ENCODE measurements at places on chromosomes 2 and 18.

GRCh38 chr2:237674731-237675276 lies 47.4 kb downstream of the LRRFIP1 start:
- peak; percentile 51 for DNase-seq

- no peak for DNase-seq
Observed at GRCh38 chr2:197705912-197706838, 1.0 kb downstream of the MARS2 start.

DNA sequence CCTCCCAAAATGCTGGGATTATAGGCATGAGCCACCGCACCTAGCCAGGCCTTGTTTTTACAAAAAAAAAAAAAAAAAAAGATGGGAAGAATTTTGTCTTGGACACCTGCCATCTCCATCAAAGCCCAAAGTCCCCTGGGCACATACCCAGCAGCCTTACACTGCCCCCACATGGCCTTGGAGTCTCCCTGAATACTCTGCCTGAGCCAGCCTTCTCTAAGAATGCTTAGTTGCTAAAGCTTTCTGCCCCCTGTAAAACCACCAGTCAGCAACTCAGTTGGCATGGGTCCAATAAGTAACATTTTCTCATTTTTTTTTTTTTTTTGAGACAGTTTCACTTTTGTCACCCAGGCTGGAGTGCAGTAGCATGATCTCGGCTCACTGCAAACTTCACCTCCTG lies 40.6 kb downstream of the SPC25 start:
- DNase-seq, result no peak

GRCh38 chr2:45898819-45899218 lies 247.3 kb downstream of the PRKCE start:
- no peak for DNase-seq

DNA sequence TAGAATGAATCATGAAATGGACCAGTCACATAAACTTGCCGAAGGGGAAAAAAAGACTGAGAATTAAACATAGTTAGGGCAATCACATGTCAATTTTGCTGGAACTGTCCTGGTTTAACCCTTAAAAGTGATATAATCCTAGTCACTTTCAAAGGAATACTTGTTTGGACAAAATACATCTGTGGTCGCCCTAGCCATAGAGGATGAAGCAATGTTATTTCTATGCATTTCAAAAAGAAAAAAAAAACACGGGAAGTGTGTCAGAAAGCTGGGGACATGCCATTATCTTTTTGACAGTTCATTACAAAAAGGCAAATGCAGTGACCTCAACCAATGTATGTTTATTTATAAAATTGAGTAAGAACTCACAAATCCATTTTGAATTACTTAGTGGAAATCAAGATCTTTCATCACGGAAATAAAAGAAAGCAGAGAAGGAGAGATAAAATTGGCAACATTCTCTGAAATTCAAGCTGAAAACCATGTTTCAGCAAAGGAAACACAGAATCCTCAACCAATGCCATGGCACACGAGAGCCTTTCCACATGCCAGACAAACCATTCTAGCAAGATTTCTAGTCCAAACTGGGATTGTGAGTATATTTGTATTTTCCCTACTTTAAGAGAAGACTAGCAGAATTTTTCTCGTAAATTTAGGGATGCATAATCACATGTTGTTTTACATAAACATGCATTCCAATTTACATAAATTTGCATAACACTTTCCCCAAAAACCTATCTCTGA lies 854.3 kb upstream of the ACVR2A start:
- DNase-seq, result no peak

- DNase-seq, result no peak
Observed at GRCh38 chr2:101706121-101706818, 8.8 kb downstream of the MAP4K4 start.

DNA sequence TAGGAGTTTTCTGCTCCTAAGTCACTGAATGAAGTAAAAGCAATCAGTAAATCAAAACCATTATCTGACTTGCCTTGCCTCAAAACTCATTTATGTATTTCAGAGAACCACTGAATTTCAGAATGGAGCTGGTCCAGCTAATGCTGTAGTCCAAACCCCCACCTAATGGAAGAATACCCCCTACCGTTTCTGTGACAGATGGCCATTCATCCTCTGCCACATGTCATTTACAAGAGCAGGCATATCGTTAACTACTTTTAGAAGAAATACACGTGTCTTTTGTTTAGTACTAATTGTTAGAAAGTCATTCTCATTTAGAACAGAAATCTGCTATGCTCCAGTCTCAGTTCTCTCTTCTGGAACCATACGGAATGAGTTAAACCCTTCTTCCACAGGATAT lies 12.8 kb upstream of the GALNT5 start:
- DNase-seq, result no peak

- DNase-seq, result no peak
Observed at GRCh38 chr18:80252136-80252535, 4.8 kb upstream of the PARD6G start.

DNA sequence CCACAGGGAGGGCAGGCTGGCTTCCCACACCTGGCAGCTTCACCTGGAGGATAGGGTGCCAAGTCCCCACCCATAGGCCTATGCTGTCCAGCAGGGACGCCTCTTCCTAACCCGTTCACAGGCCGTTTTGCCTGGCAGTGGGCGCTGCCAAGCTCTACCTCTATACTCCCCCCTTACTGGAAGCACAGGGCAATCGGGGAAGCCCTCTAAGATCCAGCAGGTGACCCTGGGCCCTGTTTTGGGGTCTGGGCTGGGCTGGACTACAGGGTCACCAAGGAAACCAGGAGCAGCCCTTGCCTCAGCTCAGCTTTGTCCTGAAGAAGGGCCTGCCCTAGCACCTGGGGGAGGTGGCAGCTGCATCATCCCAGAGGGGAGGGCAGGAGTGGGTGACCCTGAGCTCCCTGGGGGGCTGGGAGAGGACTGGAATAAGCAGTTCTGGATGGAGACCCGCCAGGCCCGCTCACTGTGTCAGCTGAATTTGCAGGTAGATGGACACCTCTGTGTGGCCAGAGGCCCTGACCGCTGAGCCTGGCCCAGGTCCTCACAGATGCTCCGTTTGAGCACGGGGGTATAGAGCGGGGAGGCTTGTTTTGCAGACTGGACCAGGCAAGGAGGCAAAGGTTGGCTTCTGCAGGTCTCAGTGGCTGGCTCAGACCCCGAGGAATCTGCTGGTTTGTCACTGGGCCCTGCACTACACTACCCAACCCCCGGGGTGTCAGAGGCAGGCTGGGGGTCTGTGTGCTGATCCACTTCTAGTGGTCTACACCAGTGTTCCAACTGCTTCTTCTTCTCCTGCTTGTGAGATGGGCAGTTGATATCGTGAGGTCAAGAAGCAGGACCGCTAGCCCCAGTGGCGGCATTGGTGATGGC lies 163.1 kb downstream of the ASB1 start:
- DNase-seq, result no peak

- no peak for DNase-seq
Observed at GRCh38 chr18:35513181-35513936, 15.6 kb upstream of the INO80C start.

DNA sequence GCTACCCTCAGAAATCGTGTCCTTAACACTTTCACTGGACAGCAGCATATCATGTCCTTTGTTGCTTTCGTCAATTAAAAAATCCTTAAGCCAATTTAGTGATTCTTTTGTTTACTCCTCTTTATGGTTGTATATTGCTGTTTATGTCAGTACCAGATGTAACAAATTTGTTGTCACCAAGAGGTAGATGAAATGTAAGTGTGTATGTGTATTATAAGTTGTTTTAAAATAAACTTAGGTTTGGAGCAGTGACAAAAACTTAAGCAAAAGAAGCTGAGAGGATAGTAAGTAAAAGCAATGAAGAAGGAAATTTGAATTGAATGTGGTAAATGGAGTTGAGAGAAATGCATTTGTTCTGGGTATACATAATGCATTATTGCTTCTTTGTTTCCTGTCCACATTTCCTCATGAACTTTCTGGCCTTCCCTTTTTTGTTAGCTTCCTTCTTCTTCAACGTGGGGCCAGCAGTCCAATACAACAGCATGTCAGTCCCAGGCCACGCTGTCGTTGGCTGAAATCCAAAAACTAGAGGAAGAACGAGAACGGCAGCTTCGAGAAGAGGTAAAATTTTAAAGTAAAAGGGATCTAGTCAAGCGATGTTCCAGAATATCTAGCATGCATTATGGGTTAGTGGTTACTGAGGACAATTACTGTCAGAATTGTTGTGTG lies 30.5 kb upstream of the SNORC start:
- no peak for DNase-seq

DNA sequence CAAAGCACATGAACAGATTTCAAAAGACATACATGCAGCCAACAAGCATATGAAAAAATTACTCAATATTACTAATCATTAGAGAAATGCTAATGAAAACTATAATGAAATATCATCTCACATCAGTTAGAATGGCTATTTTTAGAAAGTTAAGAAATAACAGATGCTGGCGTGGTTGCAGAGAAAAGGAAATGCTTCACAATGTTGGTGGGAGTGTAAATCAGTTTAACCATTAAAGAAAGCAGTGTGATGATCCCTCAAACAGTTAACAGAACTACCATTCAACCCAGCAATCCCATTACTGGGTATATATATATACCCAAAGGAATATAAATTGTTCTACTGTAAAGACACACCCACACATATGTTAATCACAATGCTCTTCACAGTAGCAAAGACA lies 117.7 kb upstream of the SETBP1 start:
- no peak for DNase-seq

GRCh38 chr2:156574112-156574511 lies 137.9 kb downstream of the GPD2 start:
- no peak for DNase-seq

DNA sequence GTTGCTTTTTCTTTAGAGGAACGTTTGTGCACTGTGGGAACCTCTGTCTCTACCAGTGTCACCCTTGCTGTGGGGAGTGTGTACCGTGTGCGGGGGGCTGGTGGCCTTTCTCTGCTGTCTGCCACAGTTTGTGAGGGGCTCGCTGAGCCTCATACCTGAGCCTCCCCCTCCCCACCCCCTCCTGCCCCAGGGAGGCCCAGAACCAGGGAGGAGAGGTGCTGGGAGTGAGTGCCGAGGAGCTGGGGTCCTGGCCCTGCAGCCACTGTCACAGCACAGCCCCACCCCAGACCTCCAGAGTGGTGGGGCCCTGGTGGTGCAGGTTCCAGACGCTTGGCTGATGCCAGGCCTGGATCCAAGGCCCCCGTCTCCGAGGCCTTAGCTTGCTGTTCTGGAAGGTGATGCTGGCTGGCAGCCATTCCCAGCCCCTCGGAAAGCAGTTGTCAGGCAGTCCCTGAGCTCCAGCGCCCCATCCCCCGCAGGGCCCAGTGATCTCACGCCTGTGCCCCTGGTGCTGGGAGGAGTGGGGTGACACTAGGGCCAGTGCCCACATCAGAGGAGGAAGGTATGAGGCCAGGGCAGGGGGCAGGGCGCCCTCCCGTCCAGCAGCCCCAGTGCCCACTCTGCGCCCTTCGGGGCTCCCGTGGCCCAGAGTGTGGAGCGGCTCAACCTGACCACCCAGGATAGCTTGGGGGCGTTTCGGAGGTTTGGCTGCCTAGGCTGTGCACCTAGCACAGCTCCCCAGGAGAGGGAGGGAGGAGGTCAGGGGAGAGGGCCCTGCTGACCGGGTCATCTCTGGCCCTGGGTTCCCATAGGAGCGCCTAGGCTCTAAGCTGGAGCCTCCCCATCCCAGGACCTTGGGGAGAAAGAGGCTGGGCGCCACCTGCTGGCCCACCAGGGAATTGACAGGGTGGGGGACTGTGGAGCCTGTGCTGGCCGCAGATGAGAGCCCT lies 53.0 kb upstream of the ALPP start:
- peak; percentile 16 for DNase-seq

DNA sequence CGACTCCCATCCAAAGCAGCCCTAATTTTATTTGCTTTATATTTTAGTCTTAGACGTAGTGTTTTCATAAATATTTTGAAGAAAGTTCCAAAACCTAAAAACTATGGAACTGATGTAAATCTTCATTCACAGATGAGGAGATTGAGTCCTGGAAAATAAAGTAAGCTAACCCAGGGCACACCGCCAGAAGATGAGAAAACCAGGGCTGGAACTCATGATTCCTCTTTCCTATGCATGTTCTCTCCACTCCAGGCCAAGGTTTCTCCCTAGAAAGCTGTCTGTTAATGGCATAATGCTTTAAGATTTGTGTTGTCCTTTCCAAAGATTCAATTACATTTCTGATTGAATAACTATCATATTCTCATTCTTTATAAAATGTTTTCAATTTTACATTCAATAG lies 78.4 kb upstream of the ZC3H15 start:
- DNase-seq, result no peak

DNA sequence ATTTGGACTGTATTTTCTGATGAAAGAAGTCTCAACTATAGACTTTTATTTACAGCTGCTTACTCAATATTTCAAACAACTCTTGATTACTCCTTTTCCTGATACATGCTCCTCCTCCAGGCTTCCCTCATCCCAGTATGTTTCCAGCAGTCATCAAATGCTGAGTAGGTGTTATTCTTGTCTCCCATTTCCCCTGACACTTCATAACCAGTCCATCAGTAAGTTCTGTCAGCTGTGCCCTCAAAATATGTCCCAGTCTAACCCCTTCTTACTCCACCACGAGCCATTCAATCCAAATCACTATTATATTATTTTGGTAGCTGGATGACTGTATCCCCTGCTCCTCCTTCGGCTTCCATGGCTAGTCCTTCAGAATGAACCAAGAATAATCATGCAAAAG lies 189.1 kb upstream of the DTNA start:
- DNase-seq, result no peak

- DNase-seq, result no peak
Observed at GRCh38 chr2:174694196-174694878, 69.9 kb downstream of the CHRNA1 start.

DNA sequence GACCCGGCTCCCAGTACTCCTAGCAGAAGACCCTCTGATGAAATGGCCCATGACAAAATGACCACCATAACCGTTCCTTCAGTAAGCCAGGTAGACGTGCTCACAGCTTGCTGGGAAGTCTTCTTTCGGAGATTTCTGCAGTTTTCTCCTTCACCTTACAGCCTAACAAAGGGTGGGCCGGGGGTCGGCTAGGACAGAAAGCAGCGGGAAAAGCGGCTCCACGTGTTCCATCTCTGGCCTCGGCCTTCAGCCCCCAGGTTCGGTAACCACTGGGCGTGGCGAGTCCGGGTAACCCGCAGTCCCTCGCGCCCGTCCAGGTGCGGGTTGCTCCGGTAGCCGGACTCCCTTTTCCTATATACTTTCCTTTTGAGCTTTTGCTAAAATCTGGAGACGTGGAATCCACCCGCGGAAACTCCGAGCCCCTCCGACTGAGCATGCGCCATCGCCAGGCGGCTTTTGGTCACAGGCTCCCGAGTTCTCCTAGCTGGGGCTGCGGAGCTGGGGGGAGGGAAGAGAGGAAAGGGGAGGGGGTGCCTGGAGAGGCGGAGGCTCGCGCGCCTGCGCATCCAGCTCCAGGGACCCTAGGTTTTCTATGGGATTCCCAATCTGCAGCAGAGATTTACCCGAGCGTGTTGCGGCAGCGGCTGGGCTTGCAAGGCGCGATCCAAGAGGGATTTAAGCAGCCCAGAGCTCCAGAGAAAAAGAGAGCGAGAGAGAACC lies at the start of gene VSNL1:
Gene VSNL1, plus strand, starts transcription at position 604 of the 720 bp plus-strand sequence. CDS start 51,379 bp downstream, outside the sequence.
- peak; percentile 53 for DNase-seq

GRCh38 chr2:106975641-106976040 lies 89.7 kb upstream of the ST6GAL2 start:
- no peak for DNase-seq

DNA sequence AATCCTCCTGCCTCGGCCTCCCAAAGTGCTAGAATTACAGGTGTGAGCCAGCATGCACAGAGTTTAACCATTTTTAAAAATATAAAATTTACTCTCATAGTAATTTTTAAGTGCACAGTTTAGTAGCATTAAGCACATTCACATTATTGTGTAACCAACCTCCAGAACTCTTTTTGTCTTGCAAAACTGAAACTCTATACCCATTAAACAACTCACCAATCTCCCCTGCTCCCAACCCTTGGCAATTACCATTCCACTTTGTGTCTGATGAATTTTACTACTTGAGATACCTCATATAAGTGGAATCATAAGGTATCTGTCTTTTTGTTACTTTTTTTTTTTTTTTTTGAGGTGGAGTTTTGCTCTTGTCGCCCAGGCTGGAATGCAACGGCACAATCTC lies 112.5 kb downstream of the BMPR2 start:
- DNase-seq, result no peak

Measured in NCI-H2081 (cell line).